Stimulated activated CD8-positive, alpha-beta memory T cell treated with anti-CD3 and anti-CD28 coated beads, Interleukin-15, amount 100 ng/mL, for 24 hours (primary cell): ENCODE measurements at places on chromosomes 5 and 9.

DNA sequence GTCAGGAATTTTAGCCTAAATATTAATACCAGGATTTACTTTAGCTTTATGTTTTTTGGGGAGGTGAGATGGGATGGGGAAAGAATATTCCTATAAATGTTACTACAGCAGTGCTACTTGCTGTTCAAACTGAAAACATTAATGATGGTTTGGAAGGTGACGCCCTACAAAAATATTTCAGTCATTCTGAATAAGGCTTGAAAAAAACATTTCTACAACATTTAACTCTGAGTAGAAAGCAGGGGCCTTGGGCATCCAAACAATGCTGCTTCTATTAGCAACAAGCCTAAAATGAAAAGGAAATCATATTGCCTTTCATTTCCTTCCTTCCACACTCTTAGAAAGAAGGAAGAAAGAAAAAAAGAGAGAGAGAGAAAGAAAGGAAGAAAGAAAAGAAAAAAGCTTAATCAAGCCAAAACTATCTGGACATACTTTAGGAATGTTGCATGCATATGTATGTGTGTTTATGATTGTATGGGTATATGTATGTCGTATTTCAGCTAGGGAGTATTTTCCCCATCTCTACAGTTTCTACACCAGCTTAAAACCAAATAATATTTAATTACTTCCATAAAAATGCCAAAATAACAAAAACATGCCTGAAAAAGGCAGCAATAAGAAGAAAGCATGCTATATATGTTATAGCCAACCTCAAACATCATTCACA is 16.3 kb upstream of the DAB2 start:
- no peak for DNase-seq

DNA sequence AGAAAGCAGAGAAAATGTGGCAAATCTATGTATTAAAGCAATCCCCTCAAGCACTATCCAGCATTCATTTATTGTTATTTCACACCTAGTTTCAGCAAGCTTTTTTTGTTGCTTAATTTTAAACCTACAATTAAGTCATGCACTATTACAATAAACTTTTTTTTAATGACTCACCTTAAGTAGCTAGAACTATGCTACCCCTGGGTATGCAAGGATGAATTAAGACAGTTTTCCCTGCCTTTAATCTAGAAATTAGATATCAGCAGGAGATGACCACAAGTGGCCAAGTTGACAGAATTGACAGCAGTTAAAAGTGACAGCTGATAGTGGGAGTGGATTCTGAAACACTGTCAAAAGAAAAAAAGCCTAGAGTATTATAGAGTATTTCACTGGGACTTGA is 20.0 kb downstream of the ITGA1 start:
- no peak for DNase-seq

GRCh38 chr5:138402640-138403039 is 36.2 kb upstream of the REEP2 start:
- no peak for DNase-seq

DNA sequence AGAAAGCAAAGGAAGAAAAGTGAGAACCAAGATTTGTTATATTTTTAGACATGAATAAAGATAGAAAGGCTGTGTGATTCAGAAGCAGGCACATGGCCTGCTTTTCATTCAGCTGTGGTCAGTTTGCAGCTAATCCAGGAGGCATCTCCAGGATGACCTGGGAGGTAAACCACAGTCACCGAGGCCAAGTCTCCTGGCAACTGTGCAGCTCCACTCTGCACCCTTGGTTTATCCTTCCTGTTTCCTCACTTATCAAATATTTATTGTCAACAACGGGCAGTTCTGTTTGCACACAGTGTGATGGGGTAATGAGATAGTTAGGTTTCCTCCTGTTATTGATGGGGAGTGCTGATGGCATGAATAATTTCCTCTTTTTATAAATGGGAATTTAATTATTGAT is 243.0 kb downstream of the PSAT1 start:
- no peak for DNase-seq

DNA sequence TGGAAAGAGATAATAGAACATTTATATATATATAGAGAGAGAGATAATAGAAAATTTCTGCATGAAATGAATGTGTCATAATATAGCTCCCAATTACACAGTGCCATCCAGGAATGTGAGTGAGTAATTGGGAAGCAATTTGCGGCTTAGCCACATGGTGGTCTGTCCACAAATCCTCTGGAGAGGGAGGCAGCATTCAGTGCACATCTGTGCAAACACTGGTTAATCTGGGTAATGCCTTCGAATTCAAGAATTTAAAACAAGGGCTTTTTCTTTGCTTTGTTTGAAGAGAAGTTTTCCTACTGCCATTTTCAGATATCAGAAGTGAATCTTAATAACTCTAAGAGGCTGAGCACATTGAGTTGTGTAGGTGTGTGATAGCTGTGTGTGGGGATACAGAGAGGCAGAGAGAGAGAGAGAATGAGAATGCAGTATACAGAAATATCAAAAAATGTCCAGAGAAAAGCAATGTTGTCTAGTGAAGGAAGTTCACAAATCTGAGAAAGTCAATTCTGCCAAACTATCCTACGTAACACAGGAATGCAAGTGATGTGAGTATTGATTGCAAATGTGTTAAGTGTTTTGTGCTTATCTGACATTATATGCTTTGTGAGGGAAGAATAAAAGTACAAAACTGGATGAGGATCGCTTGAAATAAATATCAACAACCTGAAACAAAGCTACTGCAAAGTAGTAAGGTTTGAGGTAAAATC is 134.6 kb downstream of the EDIL3 start:
- no peak for DNase-seq

GRCh38 chr9:37405764-37406380 is 16.6 kb upstream of the GRHPR start:
- DNase-seq: no peak
